ENCODE measurements at places on chromosomes 5 and 9.

DNA sequence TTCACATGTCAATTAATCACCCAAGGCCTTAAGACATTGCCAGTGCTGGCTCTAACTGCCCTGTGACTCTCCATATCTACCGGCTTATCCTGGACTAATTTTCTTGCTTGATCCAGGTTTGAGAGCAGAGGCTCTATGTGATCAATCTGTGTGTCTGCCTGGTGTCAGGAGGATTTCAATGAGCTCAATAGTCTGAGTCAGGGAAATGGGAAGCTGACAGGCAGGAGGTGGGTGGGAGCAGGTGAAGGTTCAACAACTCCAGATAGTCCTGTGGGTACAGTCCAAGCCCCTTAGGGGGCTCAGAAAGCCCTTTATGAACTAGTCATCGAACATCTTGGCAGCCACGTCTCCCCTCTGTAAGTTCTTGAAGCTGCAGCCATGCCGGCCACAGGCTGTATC lies 72.2 kb downstream of the SHB start:
- no peak for DNase-seq

GRCh38 chr9:92036756-92037155 lies 78.5 kb downstream of the SPTLC1 start:
- no peak for DNase-seq

DNA sequence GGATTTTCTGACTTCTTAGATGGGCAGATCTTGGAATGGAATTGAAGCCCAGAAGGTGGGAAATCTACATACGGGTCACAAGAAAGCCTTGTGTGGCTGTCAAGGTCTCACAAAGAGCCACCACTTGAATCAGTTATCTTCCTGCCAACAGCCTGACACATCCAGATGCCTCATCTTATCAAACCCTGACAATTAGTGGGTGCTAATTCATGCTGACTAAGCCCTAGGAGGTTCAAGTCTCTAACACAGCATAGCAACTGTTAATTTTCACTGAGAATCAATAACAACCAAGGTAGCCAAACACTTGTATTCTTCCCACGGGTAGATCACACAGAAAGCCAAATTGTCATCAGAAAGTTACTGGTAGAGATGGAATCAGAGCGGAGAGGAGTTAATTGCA lies 222.2 kb downstream of the TMEM167A start:
- DNase-seq = no peak

GRCh38 chr9:81599837-81600236 lies 89.5 kb downstream of the TLE1 start:
- DNase-seq = no peak

DNA sequence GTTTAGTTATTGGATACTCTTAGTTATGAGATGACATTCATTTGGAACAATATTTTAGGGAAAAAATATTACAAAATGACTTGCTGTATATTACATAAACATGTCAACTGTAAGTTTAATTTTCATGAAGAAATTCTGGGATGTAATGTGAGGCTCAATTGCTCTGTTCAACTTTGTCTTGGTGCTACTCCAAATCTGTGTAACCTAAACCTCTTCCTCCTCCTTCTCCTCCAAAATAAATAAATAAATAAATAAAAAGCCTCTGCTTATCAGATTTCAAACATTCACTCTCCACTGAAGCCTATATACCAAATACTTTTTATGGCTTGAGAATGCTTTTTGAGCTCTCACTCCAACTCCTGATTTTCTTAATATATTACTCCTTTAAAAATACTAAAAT lies 27.7 kb downstream of the ACTBL2 start:
- no peak for DNase-seq

GRCh38 chr5:73912821-73913271 lies 286.9 kb downstream of the ARHGEF28 start:
- DNase-seq = no peak

DNA sequence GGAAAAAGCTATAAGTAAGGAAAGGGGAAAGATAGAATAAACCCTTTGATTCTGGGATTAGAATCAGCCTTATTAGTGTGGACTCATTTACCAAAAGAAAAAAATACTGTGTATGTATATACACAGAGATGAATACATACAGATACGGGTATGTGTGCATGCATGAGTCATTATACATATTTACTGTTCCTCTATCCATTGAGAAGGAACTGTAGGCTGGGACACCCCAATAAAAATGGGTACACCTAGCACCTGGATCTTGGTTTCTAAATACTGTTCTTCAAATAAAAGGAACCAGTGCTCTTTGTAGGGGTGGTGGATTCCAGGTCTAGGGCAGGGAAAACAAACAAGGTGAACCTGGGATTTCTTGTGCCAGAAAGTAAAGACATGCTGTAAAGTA lies 48.3 kb downstream of the WHRN start:
- no peak for DNase-seq

DNA sequence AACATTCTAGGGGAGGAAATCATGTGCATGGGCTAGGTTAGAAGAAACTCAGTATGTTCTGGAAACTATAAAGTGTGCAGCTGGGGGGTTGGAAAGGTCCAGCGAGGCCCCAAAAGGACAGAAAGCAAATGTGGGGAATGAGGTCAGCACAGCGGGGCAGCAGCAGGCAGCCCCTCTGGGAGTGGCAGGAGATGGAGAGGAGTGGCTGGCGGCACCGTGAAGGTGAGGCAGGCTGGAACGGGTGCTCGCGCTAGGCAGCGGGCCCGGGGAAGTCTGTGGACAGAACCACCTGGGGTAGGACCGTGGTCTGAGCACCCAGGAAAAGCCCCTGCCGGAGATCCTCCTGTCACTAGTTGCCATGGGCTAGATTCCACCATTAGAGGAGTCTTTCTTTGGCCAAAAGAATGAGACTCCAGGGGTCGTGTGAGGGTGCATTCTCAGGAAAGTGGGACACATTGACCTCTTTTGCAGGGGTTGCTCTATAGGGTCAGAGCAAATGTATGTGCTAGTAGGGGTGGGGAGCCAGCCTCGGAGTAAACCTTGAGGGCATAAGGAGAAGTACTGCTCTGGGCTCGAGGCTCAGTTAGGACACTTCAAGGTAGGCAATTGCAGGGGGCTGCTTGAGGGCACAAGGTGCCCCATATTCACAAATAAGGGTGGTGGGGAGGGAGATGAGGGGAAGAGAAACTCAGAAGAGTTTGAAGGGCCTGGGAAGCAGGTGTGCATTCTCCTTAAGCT lies 61.2 kb downstream of the IL6ST start:
- no peak for DNase-seq

DNA sequence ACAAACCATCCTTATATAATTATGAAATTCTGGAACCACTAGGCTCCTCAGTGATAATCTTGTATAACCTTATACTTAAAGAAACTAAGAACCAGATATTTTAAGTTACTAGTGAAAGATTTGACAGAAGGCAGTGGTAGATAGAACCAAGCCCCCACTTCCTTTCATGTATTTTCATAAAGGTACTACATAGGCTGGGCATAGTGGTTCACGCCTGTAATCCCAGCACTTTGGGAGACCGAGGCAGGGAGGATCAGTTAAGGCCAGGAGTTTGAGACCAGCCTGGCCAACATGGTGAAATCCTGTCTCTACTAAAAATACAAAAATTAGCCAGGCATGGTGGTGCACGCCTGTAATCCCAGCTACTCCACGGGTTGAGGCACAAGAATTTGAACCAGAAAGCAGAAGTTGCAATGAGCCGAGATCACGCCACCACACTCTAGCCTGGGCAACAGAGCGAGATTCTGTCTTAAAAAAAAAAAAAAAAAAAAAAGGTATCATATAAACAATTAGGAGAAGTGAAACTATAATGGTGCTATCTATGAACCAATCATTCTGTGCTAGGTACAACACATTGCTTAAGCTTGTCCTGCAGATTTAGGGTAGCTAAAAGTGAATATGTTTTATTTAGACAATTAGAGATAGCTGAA lies 27.9 kb upstream of the DTWD2 start:
- DNase-seq = no peak

DNA sequence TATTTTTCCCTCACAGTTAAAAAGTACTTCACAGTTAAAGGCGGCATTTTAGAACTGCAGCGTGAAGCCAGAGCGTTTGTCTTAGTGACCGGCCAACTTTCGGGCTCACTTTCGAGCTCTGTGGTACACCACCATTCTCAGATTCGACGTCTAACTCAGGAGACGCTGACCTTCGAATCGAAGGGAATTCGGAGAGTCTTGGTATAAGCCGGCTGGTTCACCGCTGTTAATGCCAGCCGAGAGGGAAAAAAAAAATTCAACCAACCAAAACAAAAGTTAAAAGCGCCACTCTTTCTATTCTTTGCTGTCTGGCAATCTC lies 544 bp upstream of the SNX24 start:
- DNase-seq = no peak

- DNase-seq = no peak
These were observed 24.0 kb upstream of the SLC12A7 start for GRCh38 chr5:1135696-1136525.

- DNase-seq = no peak
These were observed 215.3 kb downstream of the MEF2C start for GRCh38 chr5:88667496-88668201.
